ENCODE measurements at places on chromosomes 5 and 9.
A peak's percentile ranks its signal among the peaks of the same experiment; 100 is the strongest.

DNA sequence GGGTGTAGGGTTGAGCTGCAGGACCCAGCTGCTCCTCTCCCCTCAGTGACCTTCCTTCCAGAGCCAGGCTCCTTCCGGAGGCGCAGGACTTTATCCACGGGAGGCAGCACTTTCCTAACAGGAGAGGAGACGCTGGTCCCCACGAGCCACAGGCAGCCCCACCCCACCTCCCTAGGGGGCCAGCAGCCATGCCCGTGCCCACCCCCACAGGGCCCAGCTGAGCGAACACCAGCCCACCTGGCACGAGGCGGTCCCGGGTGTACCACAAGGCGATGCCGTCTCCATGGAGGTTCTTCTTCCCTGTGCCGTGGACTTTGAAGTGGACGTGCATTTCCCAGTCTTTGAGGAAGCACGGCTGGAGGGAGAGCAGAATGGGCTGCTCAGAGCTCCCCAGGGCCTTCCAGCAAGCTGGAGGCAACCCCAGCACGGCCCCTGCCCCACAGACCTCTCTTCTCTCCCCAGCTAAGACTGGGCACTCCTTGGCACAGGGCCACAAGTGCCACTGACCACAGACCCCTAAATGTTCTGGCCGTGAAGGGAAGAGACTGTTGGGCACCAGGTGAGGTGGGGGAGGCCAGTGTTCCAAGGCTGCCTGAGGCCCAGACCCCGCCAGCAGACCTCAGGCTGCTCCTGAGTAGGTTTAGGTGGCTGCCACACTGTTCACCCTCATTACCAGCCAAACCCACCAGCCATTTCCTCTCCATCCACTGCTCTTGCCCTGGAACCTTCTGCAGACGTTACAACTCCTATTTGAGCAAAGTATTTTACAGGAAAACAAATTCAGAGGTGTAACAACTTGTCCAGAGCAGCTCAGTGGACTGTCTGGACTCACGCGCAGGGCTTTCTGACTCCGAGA, 13.0 kb downstream of the LMAN2 start:
- DNase-seq, result no peak

GRCh38 chr5:172952034-172952511, 7.2 kb upstream of the RPL26L1 start:
- DNase-seq, result peak; percentile 70

GRCh38 chr9:33125461-33125860, 41.7 kb downstream of the B4GALT1 start:
- DNase-seq, result no peak

DNA sequence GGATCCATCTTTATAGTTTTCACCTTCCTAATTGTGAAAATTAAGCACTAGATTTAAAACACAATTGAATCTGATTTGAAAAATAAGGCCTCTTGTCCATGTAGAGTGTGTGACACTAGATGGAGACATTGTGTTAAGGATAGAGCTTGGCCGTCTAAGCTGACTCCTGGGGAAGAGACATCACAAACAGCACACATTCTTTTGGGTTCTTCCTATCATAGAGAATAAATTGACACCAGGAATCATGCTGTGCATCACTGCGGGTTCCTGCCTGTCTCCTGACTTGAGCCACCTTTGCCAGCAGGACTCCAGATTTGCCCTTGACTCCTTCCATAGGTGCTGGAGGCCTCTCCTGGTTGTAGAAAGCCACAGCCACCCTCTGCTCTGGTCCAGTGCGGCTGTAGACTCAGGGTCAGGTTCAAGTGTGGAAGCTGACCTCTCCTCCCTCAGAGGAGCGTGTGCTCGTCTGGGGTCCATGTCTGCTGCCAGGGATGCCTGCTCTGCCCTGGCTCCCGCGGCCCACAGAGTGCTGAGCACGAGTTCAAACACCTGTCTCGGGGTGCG, 11.2 kb downstream of the ROPN1L start:
- peak; percentile 92 for DNase-seq

GRCh38 chr9:6150483-6150882, 65.1 kb upstream of the IL33 start:
- no peak for DNase-seq

GRCh38 chr5:179271428-179271734, 73.9 kb downstream of the ADAMTS2 start:
- no peak for DNase-seq

DNA sequence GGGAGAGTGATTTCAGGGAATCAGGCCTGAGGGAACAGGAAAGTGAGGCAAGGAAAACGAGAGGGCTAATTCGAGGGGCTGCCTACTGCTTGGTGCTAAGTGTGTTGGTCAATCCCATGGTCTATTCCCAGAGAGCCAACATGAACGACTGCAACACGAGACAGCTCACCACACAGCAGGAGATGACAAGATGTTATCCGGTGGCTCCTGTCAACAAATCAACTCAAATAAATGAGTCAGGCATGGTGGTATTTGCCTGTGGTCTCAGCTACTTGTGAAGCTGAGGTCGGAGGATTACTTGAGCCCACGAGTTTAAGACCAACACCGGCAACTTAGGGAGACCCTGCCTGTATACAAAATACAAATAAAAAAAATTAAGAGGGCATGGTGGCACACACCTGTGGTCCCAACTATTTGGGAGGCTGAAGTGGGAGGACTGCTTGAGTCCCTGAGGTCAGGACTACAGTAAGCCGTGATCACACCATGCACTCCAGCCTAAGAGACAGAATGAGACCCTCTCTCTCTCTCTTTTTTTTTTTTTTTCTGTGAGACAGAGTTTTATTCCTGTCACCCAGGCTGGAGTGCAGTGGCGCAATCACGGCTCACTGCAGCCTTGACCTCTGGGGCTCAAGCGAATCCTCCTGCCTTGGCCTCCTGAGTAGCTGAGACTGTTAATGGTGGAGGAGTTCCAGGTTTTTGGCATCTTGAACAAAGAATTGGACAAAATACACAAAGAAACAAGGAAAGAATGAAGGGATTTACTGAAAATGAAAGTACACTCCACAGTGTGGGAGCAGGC, 9.0 kb upstream of the FAF2 start:
- peak; percentile 38 for DNase-seq

- peak; percentile 80 for DNase-seq
These were observed 94.4 kb upstream of the IL6ST start for GRCh38 chr5:56088967-56089829.

- DNase-seq, result no peak
These were observed 1.7 kb downstream of the DNAJC25 start for GRCh38 chr9:111632695-111633388.

DNA sequence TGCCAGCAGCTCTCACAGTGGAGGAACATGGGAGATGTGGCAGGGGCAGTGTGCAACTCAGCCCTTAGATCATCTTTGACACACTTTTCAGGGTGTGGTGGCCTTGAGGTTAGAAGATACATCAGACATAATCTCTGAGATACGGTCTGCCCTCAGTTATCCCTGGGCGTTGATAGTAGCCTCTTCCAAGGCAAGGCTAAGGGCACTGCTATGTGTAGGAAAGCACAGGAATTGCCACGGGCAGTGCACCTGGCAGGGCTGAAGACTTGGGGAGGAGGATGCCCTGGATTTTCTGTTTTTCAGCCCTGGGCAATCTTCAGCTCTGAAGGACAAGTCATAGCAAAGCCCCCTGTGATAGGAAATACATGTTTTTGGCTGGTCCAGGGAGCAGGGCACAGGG, 206.7 kb downstream of the GOLPH3 start:
- DNase-seq, result no peak

- peak; percentile 82 for DNase-seq
These were observed 27.4 kb downstream of the PTPA start for GRCh38 chr9:129138476-129139232.

- no peak for DNase-seq
These were observed 100.3 kb upstream of the APC start for GRCh38 chr5:112637343-112637742.

- peak; percentile 92 for DNase-seq
These were observed 12.7 kb downstream of the DUSP1 start for GRCh38 chr5:172758077-172758833.

DNA sequence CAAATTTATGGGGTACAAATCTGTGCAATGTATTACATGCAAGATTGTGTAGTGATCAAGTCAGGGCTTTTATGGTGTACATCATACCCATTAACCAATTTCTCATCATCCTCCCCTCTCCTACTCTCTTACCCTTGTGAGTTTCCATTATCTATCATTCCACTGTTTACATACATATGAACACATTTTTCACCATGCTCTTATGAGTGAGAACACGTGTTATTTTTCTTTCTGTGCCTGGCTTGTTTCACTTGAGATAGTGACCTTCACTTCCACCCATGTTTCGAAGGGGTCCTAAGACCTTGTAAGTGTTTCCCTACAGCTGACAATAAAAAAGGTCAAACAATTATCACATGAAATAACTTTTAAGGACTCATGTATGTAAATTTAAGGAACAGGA, 281.7 kb upstream of the CD180 start:
- no peak for DNase-seq

GRCh38 chr5:142015781-142016533, 3.1 kb upstream of the GNPDA1 start:
- no peak for DNase-seq

GRCh38 chr5:172860520-172861443, 26.7 kb downstream of the ERGIC1 start:
- DNase-seq, result peak; percentile 82

DNA sequence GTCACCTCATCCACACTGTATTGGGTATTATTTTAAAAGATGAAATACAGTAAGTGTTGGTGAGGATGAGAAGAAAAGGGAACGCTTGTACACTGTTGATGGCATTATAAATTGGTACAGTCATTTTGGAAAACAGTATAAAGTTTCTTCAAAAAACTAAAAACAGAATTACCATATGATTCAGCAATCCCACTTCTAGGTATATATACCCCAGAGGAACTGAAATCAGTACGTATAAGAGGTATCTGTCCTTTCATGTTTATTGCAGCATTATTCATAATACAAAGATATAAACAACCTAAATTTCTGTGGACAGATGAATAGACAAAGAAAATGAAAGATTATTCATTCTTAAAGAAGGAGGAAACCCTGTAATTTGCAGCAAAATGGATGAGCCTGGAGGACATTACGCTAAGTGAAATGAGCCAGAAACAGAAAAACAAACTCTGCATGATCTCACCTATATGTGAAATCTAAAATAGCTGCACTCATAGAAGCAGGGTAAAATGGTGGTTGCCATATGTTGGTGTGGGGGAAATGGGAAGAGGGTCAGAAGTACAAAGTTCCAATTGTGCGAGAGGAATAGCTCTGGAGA, 191.6 kb downstream of the TRIM36 start:
- DNase-seq, result no peak

DNA sequence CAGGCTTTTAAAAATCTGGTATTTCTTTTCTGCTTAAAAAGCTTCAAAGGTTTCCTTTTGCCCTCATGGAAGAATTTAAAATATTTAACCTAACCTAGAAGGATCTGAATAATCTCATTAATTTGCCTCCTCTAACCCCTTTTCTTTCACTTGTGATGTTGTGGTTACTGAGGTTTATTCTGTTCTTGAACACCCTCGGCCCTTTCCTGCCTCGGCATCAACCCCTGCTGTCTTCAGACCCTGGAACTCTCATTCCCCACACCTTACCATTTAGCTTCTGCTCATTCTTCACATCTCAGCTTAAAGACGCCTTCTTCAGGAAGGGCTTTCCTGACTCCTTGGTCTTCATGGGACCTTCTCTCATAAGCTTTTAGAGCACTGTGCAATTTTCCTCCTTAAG, 131.4 kb upstream of the MAN2A1 start:
- DNase-seq, result no peak

DNA sequence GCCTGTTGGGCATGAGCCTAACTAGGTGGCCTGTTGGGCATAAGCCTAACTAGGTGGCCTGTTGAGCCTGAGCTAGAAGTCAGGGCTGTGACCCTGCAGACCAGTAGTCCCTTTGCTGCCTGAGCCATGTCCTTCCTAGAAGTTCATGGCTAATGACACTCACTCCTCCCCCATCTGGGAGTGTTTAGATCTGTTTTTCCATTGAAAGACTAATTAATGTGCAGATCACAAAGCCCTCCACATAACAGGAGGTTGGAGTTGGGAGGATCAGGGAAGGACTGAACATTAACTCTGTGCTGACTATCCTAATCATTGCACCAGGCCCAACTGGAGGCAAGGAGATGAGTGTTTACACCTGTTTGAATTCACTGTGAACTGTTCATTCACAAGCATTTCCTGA, 27.6 kb downstream of the SLC25A48 start:
- DNase-seq, result no peak

GRCh38 chr5:134004626-134005416, at the start of gene VDAC1:
Gene VDAC1 (minus strand): TSS chr5:134004975. CDS start chr5:133993012, 11,963 bp downstream.
- peak; percentile 95 for DNase-seq

- DNase-seq, result no peak
These were observed 36.2 kb upstream of the PRDM12 start for GRCh38 chr9:130627896-130628792.

DNA sequence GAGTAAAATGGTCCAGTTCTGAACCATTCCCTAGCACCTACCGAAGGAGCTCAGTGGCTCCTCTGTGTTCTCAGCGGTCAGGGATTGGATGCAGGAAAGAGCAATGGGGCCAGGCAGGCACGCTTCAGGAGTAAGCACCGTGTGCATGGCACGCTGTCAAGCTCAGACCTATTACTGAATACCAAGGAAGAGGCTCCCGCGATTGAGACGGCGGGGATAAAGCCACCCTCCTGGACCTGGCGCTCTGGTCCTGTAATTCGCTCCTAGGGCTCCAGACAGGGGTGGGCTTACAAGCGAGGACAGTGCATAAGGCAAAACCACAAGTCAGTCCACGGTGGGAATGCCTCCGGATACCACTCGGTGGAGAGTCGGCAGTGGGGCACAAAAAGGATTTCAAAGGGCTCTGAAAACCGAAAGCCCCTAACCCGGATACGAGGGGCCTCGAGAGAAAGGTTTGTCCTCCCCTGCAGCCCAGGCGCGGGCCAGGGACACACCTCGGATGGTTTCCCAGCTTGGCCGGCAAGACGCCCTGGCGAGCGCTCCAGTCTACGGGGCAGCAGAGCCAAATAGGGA, 988 bp downstream of the OXCT1 start:
- DNase-seq, result peak; percentile 41

DNA sequence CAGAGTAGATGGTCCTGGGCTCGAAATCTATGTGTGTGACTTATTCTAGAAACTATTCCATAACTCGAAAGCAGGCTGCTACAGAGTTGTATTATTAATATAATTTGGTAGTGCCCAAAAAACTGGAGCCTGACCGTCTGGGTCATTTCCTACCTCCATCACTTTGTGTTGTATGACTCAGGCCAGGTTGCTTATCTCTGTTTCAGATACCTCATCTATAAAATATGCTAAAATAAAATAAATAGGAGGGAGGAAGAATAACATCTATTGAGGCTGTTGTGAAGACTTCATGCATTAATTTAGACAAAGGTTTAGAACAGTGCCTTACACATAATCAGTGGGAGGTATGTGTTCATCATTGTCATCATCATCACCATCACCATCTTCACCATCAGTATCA, 57.7 kb downstream of the PDE4D start:
- DNase-seq, result no peak

GRCh38 chr5:39566891-39567290, 142.1 kb upstream of the DAB2 start:
- DNase-seq, result no peak

- no peak for DNase-seq
These were observed 54.3 kb upstream of the BOD1 start for GRCh38 chr5:173670791-173671120.

DNA sequence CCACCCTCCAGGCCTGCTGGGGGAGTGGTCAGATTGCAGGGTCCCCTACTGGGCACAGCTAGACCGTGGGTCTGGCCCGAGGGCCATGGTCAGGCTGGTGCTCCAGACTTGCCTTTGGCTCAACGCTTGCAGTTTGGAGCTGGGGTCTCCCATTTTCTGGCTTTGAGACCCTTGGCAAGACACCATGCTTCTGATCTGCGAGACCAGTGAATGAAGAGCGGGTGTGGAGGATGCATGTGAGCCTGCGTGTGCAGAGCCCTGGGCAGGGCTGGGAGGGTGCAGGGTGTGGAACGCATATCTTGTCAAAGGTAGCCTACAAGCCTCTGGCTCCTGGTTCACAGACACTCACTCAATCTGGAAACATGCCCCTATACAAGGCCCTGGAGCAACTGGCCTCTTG, 6.1 kb upstream of the MRNIP start:
- no peak for DNase-seq
